Sigmoid colon (tissue), 7 donors: ENCODE measurements at places on chromosomes 5 and 9. TPM values are rescaled to one million over a fixed set of nuclear protein-coding genes. Genes with fewer than 3 reads are reported as not detected.

ARHGEF39 gene
- polyA plus RNA-seq, result 9.0 TPM

GPR151 gene
- not detected for polyA plus RNA-seq

PLAC8L1 gene
- polyA plus RNA-seq, result not detected

MARCHF11 gene
- polyA plus RNA-seq, result not detected

ELL2 gene
- polyA plus RNA-seq, result 6.7 TPM

FAM114A2 gene
- 12.2 TPM for polyA plus RNA-seq

ADAMTS16 gene
- not detected for polyA plus RNA-seq

TLX3 gene
- not detected for polyA plus RNA-seq

HMCN2 gene
- 44.0 TPM for polyA plus RNA-seq

GFI1B gene
- polyA plus RNA-seq, result 0.92 TPM

COL15A1 gene
- 1.8 TPM for polyA plus RNA-seq

BTNL9 gene
- polyA plus RNA-seq, result 1.8 TPM

BHMT gene
- polyA plus RNA-seq, result 0.04 TPM

SPARC gene
- 272 TPM for polyA plus RNA-seq

MLANA gene
- polyA plus RNA-seq, result not detected

SPINK6 gene
- polyA plus RNA-seq, result 0.86 TPM

RABEPK gene
- polyA plus RNA-seq, result 24.4 TPM

RAB3C gene
- not detected for polyA plus RNA-seq

MEIKIN gene
- not detected for polyA plus RNA-seq
